Activated T-helper 17 cell treated with anti-CD3 and anti-CD28 coated beads, Interleukin-2, amount 50 U/mL, for 72 hours (primary cell): ENCODE measurements at places on chromosomes 6 and 20. TPM values are rescaled to one million over a fixed set of nuclear protein-coding genes. Genes with fewer than 3 reads are reported as not detected.

The BMP2 gene
- not detected for total RNA-seq

The PROKR2 gene
- total RNA-seq: not detected

The INSM1 gene
- 2.8 TPM for total RNA-seq

The SLC22A3 gene
- total RNA-seq: not detected

The MED20 gene
- total RNA-seq: 22.6 TPM

The GSTA3 gene
- total RNA-seq: not detected

The HIVEP2 gene
- total RNA-seq: 53.5 TPM

DNA sequence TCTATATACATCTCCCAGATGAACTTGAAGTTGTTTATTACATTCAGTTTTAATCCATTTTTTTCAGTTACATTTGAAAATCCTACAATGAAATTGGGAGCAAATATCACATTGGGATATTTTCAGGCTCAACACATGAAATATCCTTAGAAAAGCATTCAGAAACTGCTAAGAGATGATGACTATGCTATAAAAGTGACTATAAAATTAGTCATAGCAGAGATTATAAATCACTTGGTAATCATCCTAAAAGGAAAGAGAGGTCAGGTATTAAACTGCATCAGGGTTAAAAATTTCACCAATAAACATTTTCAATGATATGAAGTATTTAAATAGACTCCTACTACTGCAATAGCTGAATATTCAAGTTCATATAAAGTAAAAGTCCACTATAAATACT lies 987.7 kb downstream of the GRIK2 start:
- ATAC-seq: no peak

DNA sequence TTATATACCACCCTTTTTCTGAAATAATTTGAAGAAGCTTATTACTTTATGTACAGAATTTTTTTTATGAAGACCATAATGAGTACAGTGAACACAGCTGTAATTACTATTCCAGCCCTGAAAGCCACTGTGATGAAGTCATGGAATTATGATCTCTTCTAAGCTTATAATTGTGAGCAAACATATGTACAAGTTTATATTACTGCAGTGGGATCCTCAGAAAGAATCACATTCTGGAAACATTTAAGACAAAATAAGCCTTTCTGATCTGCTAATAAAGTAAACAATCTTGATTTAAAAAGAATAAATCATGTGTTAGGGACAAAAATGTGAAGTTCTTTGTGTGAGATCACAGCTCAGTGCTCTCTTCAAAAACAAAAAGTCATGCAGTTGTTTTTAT lies 560.4 kb downstream of the CD109 start:
- no peak for ATAC-seq

- ATAC-seq: no peak
These were observed 122.8 kb downstream of the INSM1 start for GRCh38 chr20:20490673-20491072.

DNA sequence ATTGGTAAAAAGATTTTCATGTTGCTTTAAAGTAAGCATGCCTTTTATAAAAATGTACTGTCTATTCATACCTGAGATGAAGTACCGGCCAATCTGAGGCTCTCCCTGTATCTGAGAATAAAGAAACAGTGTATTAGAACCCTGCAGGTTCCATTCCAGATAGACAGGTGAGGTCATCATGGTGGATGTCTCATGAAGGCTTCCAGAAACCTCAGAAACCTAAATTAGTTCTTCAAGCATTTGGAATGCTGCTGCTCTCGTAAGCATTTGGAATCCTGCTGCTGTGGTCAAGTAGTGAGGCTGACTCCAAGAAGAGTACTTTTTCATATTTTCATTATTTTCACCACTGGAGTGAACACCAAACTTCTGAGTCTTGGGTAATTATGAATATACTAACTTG lies 642.3 kb downstream of the MAFB start:
- no peak for ATAC-seq

GRCh38 chr6:19851241-19852089 lies 14.3 kb downstream of the ID4 start:
- ATAC-seq: no peak

DNA sequence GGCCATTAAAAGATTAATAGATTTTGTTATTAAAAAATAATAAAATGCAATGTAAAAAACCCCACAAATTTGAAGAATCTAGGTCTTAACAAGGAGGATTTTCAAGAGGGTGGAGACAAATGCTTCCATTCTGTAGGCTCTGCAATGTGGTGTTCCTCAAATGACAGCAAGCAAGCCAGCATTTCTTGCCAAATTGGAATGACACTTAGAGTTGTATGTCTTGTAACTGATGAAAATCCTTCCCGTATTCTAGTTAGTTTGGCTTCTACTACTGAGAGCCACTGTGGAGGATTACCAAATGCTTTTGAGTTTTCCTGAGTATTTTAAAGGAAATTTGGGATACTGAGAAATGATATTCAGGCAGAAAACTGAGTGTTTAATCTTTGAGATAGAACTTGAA lies 1225.5 kb upstream of the CITED2 start:
- no peak for ATAC-seq

DNA sequence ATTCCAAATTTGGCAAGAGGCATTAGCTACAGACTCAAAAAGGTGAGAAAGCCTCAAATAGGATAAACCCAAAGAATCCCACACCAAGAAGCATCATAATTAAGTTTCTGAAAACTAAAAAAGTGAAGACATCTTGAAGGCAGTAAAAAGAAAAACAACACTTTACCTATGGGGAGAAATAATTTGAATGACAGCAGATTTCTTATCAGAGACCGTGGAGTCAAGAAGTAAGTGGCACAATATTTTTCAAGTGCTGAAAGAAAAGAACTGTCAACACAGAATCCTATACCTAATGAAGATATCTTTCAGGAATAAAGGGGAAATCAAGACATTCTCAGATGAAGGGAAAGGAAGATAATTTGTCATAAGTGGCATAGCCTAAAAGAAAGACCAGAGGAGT lies 193.3 kb upstream of the CHD6 start:
- no peak for ATAC-seq

GRCh38 chr20:51831866-51832265 lies 29.5 kb upstream of the SALL4 start:
- ATAC-seq: no peak

- peak; percentile 74 for ATAC-seq
These were observed 24.2 kb downstream of the ZNF311 start for GRCh38 chr6:28980852-28981430.

GRCh38 chr20:4369119-4369797 lies 352.5 kb upstream of the PRND start:
- no peak for ATAC-seq

GRCh38 chr6:79941489-79942151 lies 5.7 kb downstream of the ELOVL4 start:
- ATAC-seq: peak; percentile 48
